Immature natural killer cell (primary cell): ENCODE measurements at places on chromosomes 7 and 10.

GRCh38 chr10:92688927-92689662, 660 bp upstream of the HHEX start:
- peaks cover 32% of the 10 kb centered on the region for H3K27me3 ChIP-seq
- no peaks in the 10 kb centered on the region for H3K36me3 ChIP-seq
- no peak for DNase-seq
- H3K4me1 ChIP-seq, result peaks cover 22% of the 10 kb centered on the region

DNA sequence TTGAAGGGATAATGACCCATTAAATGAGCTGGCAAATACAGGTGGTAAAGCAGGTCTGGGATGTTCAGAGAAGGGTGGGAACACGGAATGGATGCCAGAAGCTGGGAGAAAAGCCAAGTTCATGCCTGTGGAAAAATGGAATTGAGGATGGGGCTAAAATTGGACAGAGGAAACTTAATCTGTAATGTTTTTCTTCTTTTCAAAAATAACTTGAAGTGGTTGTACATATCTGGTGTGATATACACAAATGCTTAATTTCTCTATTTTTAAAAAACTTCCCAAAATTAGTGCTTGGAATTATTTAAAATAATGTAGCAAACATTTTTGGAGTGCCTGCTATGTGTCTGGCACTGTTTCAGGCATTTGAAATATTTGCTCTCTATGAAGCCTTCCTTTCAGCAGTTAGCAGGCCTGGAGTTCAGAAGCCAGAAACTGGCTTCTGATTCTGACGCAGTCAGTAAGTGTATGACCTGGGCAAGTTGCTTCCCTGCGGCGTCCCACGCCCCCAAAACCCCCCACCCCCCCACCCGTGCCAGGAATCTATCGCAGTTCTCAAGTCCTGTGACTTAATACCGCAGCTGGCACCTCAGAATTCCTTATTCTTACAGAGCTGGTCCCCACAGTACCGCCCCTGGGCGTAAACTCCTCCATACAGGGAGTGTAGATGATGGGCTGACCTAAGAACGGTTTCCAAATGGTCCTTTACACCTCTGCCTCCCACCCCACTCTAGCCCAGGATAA, 828 bp upstream of the MALSU1 start:
- H3K4me3 ChIP-seq, result peak overlapping the region; percentile 92
- peak overlapping the region; percentile 99 for H3K27ac ChIP-seq
- DNase-seq, result no peak
- H3K36me3 ChIP-seq, result peaks cover 4% of the 10 kb centered on the region
- H3K27me3 ChIP-seq, result peaks cover 8% of the 10 kb centered on the region

DNA sequence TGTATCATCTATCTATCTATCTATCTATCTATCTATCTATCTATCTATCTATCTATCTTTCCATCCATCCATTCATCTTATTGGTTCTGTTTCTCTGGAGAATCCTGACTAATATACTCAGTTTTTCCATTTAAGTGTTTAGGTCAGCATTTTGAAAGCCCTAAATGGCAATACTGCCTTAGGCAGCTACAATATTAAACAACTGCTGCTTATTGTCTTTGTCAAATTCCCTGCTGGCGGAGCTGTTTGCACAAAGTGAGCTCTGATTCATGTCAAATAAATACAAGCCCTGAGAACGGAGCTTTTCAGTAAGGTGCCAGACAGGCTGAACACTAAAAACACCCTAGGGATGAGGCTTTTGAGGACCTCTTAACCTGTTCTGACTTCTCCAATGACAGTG, 7.1 kb upstream of the KLHL7 start:
- DNase-seq, result no peak
- H3K4me1 ChIP-seq, result no peaks in the 10 kb centered on the region
- no peak overlapping the region for H3K27ac ChIP-seq
- H3K36me3 ChIP-seq, result no peaks in the 10 kb centered on the region
- H3K27me3 ChIP-seq, result peaks cover 7% of the 10 kb centered on the region
- H3K4me3 ChIP-seq, result no peak overlapping the region

DNA sequence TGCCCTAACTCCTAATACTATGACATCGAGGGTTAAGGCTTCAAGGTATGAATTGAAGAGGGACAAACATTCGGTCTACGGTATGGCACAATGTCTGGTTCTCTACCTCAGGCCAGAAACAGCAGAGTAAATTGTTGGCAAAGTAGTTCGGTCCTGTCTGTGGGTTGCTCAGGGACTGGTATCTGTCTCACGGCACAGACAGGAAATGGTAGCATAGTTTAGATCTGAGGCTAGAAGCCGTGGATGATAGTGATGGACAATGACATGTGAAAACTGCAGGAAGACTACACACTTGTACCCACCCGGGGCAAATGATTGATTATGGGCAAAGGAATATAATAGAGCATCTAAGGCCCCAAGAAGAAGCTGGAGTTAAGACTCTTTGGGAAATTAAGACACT, 106.2 kb downstream of the TWIST1 start:
- no peak overlapping the region for H3K4me3 ChIP-seq
- DNase-seq, result no peak
- no peaks in the 10 kb centered on the region for H3K4me1 ChIP-seq
- no peaks in the 10 kb centered on the region for H3K36me3 ChIP-seq
- peaks cover 3% of the 10 kb centered on the region for H3K27me3 ChIP-seq

GRCh38 chr7:12239806-12240205, 28.7 kb downstream of the TMEM106B start:
- H3K4me3 ChIP-seq, result no peak overlapping the region
- H3K27ac ChIP-seq, result peak overlapping the region; percentile 1
- H3K4me1 ChIP-seq, result peaks cover 16% of the 10 kb centered on the region
- peaks cover 21% of the 10 kb centered on the region for H3K36me3 ChIP-seq
- H3K27me3 ChIP-seq, result no peaks in the 10 kb centered on the region
- DNase-seq, result no peak

- H3K36me3 ChIP-seq, result no peaks in the 10 kb centered on the region
- no peak overlapping the region for H3K27ac ChIP-seq
- no peak for DNase-seq
- H3K27me3 ChIP-seq, result peaks cover 11% of the 10 kb centered on the region
- H3K4me3 ChIP-seq, result no peak overlapping the region
- H3K4me1 ChIP-seq, result no peaks in the 10 kb centered on the region
Measured at GRCh38 chr7:6833636-6834035, 7.6 kb upstream of the CCZ1B start.

- H3K36me3 ChIP-seq, result no peaks in the 10 kb centered on the region
- no peaks in the 10 kb centered on the region for H3K4me1 ChIP-seq
- peaks cover 6% of the 10 kb centered on the region for H3K27me3 ChIP-seq
- H3K4me3 ChIP-seq, result no peak overlapping the region
Measured at GRCh38 chr10:76939933-76940468, 697.6 kb downstream of the KCNMA1 start.

DNA sequence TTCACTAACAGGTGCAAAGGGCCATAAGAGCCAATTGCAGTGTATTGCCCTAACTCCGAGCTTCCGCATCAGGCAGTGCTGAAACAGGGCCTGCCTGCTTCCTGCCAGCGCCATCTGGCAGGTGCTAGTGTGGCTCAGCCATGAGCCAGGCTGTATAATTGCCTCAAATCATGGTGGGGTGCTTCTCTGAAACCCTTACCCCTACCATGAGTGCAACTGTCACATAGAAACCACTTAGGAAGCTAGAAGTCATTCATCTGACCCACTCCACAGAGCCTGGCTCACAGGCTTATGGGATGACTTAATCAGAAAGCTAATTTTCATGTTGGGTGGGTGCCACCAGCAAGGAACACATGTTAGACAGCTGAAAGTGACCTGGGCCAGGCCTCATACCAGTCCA, 133.3 kb upstream of the LAMB4 start:
- H3K36me3 ChIP-seq, result no peaks in the 10 kb centered on the region
- no peak overlapping the region for H3K4me3 ChIP-seq
- no peaks in the 10 kb centered on the region for H3K4me1 ChIP-seq
- DNase-seq, result no peak
- H3K27ac ChIP-seq, result no peak overlapping the region

DNA sequence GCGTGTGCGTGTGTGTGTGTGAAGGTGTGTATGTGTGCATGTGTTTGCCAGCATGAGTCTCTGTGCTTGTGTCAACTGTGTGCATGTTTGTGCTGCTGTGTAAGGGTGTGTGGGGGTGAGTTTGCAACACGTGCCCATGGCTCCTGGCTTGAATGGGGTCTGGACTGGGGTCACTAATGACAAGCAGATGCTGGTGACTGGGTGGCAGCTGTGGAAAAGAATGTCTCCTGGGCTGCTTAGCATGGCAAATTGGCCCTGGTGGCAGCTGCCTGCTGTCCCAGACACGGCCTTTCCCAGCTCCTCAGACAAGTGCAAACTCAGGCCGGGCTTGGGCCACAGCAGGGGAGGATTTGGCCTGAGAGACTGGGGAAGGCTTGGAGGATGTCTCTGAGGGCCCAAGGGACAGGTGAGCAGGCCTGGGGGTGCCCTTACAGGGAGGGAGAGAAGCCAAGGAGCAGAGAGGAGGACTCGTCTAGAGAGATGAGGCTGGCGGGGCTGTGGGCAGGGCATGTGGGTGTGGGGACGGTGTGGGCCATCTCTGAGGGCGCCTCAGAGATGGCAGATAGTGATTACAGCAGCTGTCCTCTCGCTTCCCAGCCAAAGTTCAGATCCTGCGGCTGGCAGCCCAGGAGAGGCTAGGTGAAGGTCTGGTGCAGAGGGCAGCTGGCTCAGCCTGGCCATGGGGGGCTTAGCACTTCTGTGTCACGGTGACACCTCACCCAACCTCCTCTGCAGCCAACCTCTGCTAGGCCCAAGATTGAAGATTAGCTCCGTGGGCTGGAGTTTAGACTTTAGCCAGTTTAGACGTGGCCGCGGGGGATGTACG, 1.5 kb downstream of the AQP1 start:
- DNase-seq, result no peak
- no peak overlapping the region for H3K4me3 ChIP-seq
- no peaks in the 10 kb centered on the region for H3K4me1 ChIP-seq
- no peak overlapping the region for H3K27ac ChIP-seq

- H3K4me1 ChIP-seq, result peaks cover 9% of the 10 kb centered on the region
- H3K4me3 ChIP-seq, result no peak overlapping the region
- DNase-seq, result no peak
- H3K27ac ChIP-seq, result no peak overlapping the region
- H3K36me3 ChIP-seq, result no peaks in the 10 kb centered on the region
- H3K27me3 ChIP-seq, result peaks cover 5% of the 10 kb centered on the region
Measured at GRCh38 chr10:3886641-3887251, 101.7 kb upstream of the KLF6 start.

DNA sequence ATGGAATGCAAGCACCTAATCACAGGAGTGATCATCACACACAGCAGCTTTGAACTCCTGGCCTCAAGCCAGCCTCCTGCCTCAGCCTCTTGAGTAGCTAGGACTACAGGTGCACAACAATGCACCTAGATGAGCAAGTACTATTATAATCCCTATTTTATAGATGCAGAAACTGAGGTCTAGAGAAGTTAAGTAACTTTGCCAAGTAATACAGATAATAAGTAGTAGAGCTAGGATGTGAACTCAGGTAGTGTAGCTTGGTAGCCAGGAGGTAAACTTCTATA, 33.7 kb downstream of the DNAJC12 start:
- H3K36me3 ChIP-seq, result no peaks in the 10 kb centered on the region
- H3K4me1 ChIP-seq, result no peaks in the 10 kb centered on the region
- no peak overlapping the region for H3K27ac ChIP-seq
- H3K27me3 ChIP-seq, result no peaks in the 10 kb centered on the region
- DNase-seq, result no peak

DNA sequence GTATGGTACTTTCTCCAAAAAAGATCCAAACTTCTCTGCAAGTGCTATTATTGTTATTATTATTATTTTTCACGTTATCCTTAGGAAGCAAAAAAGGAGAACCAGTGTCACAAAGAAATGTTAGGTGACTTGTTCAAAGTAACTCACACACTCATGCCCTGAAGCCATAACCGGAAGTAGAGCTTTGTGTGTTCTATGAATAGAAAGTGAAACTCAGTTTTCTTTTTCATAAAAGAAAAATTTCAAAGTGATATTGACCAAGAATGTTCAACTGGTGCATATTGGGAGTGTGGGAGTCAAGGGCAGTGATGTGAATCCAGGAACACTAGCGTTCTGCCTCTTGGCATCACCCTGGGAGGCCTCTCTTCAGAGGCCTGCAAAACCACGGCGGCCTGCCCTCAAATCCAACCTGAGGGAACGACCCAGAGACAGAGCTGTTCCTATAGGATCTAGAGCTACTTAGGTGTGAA, 106.1 kb downstream of the PRKCQ start:
- H3K4me3 ChIP-seq, result peak overlapping the region; percentile 81
- peaks cover 69% of the 10 kb centered on the region for H3K4me1 ChIP-seq
- H3K27ac ChIP-seq, result peak overlapping the region; percentile 97
- H3K27me3 ChIP-seq, result peaks cover 14% of the 10 kb centered on the region

DNA sequence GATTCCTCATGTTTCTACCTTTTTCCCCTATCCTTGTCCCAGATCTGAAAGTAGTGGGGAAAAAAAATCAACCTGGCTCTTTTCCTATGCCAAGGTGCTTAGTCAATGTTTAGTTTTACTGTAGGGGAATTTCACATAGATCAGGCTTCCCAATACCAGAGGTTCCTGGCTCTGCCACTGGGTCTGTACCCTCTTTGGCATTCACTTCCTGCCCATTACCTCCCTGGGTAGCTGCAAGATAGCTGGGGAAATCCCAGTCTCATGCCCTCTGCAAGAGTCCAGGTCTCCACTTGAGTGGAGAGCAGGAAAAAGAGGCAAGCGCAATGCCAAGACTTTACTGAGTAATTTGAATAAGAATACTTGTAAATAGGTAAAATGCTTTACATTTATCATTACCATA, 3.5 kb upstream of the BPGM start:
- DNase-seq, result no peak
- no peak overlapping the region for H3K4me3 ChIP-seq
- no peaks in the 10 kb centered on the region for H3K36me3 ChIP-seq
- H3K27me3 ChIP-seq, result no peaks in the 10 kb centered on the region

GRCh38 chr7:9645756-9646155, 1212.3 kb downstream of the NXPH1 start:
- no peak overlapping the region for H3K27ac ChIP-seq
- no peaks in the 10 kb centered on the region for H3K36me3 ChIP-seq
- no peak for DNase-seq
- no peaks in the 10 kb centered on the region for H3K27me3 ChIP-seq

GRCh38 chr7:332646-333392, 42.8 kb downstream of the FOXL3 start:
- no peaks in the 10 kb centered on the region for H3K36me3 ChIP-seq
- H3K27ac ChIP-seq, result no peak overlapping the region
- no peaks in the 10 kb centered on the region for H3K4me1 ChIP-seq
- DNase-seq, result peak; percentile 74
- no peak overlapping the region for H3K4me3 ChIP-seq
